ENCODE measurements at places on chromosomes 6 and 20. TPM values are rescaled to one million over a fixed set of nuclear protein-coding genes. Genes with fewer than 3 reads are reported as not detected.

DNA sequence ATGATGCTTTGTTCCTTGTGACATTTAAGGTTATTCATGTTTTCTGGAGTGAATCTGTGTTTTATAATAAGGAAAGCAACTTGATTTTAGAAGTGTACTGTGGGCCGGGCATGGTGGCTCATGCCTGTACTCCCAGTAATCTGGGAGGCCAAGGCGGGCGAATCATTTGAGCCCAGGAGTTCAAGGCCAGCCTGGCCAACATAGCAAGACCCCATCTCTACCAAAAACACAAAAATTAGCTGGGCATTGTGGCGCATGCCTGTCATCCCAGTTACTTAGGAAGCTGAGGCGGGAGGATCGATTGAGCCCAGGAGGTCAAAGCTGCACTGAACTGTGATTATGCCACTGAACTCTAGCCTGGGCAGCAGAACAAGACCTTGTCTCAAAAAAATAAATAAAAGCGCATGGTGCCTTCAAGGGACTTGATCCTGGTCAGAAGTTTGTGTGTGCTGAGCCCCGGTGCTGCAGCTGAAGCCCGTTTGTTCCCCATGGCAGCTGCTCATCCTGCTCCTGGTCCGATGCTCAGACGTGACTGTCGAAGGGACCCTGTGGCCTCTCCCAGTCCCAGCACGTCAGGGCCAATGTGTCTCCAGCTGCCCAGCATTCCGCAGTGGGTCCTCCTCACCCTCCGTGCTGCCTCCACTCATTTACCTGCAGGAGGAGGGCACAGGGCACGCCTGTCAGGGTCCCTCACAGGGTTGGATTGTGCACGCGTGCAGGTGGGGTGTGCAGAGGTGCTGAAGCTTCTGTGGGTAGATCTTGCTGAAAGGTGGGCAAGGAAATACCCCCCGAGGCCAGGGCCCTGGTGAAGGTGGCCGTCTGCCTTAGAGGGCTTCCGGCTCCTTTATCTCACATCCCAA, 18.3 kb downstream of the ENTPD6 start:
- no peak for DNase-seq

DNA sequence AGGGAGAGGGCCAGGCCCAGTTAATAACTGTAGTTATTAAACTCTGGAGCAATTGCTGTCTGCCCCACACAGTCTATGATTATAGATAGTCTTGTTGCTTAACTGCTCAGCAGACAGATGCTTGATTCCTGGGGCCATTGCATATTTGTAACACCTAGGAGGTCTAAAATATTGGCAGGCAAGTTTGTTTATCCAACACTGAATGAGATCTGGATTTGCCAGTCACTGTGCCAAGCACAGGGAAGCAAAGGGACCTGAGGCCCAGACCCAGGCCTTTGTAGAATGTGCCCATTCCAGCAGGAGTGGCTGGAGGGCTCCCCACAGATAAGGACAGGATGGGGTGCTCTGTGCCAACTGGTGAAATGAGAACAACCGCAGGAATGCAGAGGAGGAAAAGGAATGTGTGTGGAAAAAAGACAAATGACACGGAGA, 17.6 kb upstream of the ENTPD6 start:
- no peak for DNase-seq

GRCh38 chr20:24580006-24580405, 110.6 kb downstream of the SYNDIG1 start:
- DNase-seq = no peak

The STX11 gene
- 60.5 TPM for total RNA-seq

The RIN2 gene
- total RNA-seq = 20.8 TPM

Measured in naive thymus-derived CD4-positive, alpha-beta T cell (primary cell).